Effector CD4-positive, alpha-beta T cell (primary cell): ENCODE measurements at places on chromosomes 7 and 10.

- DNase-seq: no peak
Measured at GRCh38 chr7:134698481-134698880, 51.8 kb downstream of the BPGM start.

DNA sequence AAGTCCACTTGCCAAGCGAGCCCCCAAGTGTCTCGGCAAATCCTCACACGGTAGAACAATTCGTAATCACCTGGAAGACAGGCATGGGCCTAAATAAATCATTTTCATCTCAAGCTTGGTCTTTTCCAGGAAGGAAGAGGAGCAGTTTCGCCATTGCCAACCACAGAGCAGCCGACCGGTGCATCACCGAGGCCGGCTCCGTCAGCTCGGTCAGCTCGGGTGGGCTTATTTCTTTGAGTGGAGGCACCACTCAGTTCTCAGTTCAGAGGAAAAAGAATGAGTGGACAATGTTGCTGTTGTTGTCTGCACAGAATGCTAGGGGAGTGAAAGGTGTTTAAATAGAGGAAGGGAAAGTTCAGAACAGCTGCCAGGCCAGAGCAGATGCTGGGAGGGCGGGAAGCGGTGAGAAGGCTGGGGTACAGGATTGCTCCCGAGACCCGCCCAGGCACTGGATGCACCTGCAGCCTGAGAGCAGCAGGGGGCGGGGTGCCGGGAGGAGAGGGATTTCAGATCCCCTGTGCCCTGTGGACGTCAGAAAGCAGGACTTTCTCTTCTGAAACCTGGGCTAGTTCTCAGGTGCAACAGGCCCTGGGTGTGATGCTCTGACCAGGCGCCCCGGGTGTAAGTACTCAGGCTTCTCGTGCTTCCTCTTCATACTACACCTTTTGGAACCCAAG is 17.7 kb upstream of the IGFBP3 start:
- DNase-seq: no peak

- no peak for DNase-seq
Measured at GRCh38 chr10:15871823-15872222, 11.5 kb upstream of the MINDY3 start.

DNA sequence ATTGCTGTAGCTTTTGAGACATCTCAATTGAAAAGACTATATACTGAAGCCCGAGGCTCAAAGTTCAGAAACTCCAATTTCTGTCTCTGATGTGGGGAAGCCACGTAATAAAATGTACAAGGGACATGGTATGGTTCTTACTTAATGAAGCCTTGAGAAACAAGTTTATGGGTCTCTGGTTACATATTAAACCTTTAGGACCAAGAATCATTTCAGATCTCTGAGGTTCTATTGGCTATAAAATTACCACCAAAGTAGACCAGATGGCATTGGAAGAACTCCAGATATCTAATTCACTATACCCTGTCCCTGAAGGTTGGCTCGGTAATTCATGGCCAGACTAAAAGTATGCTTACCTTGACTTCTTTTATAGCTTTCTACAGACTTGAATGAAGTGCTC is 23.7 kb downstream of the STAMBPL1 start:
- DNase-seq: no peak

DNA sequence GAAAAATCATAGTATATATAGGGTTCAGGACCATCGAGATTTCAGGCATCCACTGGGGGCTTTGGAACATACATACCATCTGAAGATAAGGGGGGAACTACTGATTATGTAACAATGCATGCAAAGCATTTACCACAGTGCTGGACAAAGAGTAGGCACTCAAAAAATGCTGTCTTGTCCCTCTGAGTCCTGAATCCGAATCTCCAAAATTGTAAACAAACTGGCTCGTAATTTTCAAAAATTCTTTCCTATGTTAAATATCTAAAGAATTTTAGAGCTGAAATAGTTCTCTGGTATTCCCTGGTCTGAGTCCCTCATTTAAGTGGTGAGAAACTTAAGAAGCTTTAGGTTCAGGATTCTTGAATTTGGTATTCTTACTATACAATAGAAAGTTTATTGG is 167.8 kb upstream of the ASAH2 start:
- DNase-seq: no peak

DNA sequence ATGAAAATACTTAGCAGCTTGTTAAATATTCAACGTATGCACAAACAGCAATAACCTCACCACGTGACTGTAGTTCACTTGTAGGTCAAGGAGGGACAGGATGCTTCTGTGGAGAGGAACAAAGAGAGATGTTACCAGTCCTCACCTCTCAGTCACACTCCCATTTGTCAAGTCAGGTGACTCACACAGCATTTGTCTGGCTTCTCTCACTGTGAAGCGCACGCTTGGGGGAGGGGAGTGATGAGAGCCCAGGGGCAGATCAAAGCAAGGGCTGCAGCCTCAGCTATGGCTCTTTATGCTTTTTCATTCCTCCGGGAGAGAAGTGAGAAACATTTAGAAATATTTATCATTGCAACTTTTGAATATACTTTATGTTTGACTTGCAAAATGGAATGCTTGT is 2.9 kb upstream of the RBM20 start:
- no peak for DNase-seq

DNA sequence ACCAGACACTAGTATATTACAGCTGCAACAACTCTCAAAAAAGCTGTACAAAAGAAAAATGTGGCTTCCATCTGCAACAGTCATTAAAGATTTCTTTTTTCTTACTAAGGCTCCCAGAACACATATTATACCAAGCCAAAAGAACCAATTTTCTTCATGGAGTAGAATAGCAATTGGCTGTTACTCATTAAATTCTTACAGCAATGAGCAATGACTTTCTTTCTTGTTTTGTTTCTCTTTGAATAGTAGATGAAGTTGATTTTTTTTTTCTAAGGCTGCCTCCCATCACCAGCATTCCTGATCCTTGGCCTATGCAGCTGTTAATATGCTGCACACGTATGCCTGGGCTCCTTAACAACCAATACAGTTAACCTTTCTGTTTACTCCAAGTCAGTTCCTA is 36.6 kb upstream of the SPOCK2 start:
- DNase-seq: no peak

- no peak for DNase-seq
Measured at GRCh38 chr7:29369909-29370488, 175.4 kb downstream of the CHN2 start.

DNA sequence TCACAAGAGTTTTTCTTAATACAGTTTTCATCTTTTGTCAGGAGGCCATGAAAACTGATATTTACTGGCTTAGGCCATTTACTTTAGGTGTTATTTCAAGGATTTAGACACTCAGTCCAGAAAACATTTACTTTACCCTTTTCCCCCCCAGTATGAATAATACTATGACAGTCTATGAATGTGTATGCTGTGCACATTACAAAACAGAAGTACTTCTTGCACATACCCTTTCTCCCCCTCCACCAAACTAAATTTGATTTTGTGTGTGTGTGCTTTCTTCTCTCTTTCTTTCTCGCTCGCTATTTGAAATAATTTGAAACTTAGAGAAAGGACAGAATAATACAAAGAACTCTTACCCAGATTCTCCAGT is 41.3 kb downstream of the RBM33 start:
- no peak for DNase-seq

DNA sequence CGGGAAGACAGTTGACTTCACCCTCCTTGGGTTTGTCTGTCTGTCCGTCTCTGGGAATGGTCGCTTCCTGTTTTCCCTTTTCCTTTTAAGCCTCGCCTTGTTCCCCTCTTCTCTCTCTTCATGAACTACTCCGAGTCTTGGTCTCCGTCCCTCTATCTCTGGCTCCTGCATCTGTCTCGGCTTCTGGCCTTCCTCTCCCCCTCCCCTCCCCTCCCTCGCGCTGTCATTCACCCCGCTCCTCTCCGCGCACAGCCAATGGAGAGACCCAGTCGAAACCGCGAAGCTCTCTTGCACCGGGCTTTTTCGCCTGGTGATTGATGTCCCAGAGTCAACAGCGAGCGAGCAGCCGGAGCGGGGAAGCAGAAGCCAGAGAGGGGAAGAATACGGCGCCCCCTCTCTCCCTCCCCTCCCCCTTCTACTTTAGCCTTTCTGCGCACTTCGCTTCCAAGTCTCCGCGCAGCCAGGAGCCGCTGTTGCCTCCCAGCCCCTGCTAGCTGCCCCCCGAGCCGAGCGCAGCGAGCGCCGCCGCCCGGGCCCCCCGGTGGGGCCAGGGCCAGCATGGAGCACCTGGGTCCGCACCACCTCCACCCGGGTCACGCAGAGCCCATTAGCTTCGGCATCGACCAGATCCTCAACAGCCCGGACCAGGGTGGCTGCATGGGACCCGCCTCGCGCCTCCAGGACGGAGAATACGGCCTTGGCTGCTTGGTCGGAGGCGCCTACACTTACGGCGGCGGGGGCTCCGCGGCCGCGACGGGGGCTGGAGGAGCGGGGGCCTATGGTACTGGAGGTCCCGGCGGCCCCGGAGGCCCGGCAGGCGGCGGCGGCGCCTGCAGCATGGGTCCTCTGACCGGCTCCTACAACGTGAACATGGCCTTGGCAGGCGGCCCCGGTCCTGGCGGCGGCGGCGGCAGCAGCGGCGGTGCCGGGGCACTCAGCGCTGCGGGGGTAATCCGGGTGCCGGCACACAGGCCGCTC is at the start of gene TLX1:
TSS of gene TLX1 (plus strand) at position 317 of the 978 bp plus-strand sequence. CDS start at position 559, 242 bp downstream.
- DNase-seq: no peak

DNA sequence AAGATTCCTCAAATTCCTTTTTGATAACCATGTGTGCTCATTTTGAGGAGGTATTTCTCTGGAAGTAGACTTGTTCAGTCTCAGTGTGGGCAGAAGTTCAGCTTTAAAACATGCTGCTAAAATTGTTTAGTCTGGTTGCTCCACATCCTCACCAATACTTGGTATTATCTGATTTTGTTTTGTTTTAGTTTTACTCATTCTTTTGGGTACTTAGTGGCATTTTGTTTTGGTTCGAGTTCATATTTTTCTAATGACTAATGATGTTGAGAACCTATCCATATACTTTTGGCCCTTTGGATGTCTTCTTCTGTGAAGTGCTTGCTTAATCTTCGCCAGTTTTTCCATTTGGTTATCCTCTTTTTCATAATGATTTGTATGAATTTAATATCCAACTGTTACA is 694.2 kb upstream of the FZD8 start:
- no peak for DNase-seq

GRCh38 chr10:79161557-79161956 is 92.8 kb downstream of the ZMIZ1 start:
- no peak for DNase-seq

- DNase-seq: no peak
Measured at GRCh38 chr10:103912759-103913158, 5.2 kb downstream of the STN1 start.

GRCh38 chr10:78820007-78820362 is 248.8 kb upstream of the ZMIZ1 start:
- no peak for DNase-seq

- DNase-seq: no peak
Measured at GRCh38 chr7:3277604-3278572, 23.2 kb upstream of the SDK1 start.

DNA sequence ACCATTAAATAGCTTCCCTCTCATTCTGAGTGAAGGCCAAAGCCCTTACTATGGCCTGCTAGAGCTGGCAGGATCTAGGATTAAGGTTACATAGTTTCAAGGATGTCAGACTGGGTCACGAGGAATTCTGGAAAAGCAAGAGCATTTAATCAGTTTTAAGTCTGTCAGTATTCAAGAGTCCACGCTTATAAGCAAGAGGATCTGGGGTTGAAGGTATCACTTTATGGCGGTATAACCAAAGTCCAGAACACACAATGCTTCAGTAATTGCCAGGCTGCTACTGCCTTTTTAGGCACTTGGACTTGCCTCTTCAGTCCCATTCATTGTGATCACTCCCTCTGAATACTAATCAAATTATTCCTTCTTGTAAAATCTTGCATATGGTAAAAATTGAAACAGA is 101.0 kb downstream of the HBP1 start:
- no peak for DNase-seq

GRCh38 chr7:35647171-35647574 is 47.8 kb downstream of the HERPUD2 start:
- no peak for DNase-seq

- DNase-seq: no peak
Measured at GRCh38 chr10:132820056-132820455, 34.1 kb upstream of the NKX6-2 start.

DNA sequence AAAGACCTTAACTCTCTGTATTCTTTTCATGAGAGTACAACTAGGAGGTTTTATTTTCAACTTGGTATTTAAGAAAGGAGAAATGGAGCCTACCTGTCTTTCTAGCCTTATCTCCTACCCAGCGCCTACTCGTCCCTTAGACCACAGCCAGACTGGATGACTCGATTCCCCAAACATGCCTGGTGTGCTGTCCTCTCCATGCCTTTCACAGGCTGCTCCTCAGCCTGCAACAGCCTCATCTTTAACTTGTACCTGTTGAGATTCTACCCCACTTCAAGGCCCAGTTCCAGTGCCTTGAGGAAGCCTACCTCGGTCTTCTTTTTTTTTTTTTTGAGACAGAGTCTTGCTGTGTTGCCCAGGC is 29.4 kb downstream of the CPA1 start:
- no peak for DNase-seq

DNA sequence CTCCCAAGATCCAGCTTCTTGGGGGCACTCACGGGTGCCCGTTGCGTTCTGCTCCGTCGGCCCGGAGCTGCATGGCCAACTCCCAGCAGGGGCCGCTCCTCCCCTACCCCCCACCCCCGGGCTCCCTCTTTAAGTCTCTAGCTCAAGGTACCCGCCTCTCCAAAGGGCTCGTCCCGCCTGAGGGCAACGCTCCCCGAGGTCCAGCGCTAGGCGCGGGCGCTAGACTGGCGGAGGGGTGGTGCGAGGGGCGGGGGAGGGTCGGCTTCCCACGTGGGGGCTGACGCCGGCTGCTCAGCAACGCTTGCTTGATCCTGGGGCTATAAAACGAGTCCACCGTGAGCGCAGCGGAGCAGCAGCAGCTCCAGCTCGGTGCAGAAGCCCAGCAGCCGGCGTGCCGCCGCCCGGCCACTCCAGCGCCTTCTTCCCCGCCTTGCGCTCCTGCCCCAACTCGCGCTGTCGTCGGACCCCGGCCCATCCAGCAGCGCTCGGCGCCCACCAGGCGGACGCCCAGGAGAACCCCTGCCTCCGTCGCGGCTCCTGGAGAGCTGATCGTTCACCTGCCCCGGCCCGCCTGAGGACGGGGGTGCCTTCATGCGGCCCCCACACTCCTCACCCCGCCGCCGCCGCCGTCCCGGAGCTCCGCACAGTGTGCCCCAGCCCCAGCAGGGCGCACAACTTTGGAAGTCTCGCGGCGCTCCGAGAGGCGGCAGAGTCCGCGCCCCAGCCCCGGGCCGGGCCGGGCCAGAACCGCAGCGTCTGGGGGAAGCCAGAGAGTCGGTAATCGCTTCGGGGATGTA is at the start of gene ADRA2A:
TSS of gene ADRA2A (plus strand) at position 348 of the 797 bp plus-strand sequence. CDS start 968 bp downstream, outside the sequence.
- no peak for DNase-seq

DNA sequence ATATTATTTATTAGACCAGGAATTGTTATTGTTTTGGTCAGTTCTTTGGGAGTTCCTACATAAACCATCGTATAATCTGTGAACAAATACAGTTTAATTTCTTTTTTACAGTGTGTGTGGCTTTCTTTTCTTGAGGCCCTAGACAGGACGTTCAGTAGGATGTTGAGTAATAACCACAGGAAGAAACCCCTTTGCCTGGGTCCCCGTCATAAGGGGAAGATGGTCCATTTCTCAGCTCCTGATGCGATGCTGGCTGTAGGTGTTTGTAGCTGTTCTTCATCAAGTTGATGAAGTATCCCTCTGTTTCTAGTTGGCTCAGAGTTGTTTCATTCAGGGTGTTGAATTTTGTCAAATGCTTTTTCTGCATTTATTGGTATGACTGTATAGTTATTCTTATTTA is 219.7 kb upstream of the ADARB2 start:
- no peak for DNase-seq

- no peak for DNase-seq
Measured at GRCh38 chr7:126979722-126980121, 273.0 kb downstream of the GRM8 start.
